ENCODE measurements at places on chromosomes 1 and 21.
A peak's percentile ranks its signal among the peaks of the same experiment; 100 is the strongest.

DNA sequence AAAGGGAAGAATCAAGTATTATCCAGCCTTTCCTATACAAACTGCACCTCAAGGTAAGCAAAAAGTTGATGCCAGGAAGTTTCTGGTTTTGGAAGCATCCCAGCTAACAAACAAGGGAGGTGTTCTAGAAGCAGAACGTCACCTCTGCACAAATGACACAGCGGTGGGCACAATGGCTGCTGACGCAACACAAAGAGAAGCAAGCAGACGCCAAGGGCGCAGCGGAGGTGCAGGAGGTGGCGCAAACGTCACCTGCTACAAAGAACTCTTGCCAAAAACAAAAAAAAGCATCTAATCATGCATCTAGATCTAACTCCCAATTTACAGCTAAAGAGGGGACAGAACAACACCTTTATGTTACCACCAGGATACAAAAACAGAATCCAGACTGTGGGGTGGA is 88.5 kb downstream of the NPHP4 start:
- no peak for DNase-seq

DNA sequence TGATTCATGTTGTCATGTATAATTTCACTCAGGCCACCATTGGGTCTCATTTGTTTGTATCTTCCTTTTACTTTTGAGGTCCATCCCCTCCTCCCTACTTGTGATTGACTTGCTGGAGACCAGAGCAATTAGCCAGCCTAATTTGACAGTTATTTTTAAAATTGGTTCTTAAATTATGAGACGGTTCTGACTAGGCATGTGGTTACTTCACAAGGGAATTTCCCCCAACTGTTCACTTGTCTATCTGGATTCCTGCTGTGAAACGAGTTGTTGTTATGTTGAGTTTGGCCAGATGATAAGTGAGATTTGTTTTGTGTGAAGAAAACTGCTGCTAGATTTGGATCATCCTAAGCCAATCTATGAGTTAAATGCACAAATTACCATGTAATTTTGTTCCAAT is 359.1 kb downstream of the BARHL2 start:
- no peak for DNase-seq

DNA sequence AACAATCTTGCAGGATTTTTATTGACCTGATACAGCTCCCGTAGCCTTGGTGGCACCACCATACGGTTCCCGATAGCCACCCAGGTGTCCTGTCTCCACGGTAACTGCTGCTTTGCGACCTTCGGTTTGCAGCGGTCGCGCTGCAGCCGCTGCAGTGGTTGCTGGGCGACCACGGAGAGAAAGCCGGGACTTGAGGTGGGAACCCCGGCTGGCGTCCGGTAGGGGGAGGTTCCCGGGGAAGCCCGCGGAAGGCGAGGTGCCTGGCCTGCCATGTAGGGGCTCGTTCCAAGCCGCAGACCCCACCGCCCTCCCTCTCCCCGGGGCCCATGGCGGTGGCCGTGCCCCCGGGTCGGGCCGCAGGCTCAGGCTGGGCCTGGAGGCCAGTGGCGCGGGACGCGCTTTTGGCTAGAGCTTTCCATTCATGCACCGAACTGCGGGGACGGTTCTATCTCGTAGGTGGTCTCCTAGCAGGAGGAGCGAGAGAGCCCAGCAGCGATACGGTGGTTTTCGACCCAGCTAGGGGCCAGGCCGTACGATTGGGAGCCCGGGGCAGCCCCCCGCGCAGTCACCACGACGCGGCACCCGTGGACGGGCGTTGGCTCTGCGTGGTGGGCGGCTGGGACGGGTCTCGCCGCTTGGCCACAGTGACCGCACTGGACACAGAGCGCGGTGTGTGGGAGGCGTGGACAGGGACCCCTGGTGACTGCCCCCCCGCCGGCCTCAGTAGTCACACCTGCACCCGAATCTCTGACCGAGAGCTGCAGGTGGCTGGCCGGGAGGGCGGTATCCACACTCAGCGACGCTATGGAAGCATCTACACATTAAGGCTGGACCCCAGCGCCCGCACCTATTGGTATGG is at the start of gene KLHDC9:
Gene KLHDC9 (plus strand): TSS at position 152 of the 859 bp plus-strand sequence. CDS start 175 bp downstream, at position 327.
- peak; percentile 93 for DNase-seq

DNA sequence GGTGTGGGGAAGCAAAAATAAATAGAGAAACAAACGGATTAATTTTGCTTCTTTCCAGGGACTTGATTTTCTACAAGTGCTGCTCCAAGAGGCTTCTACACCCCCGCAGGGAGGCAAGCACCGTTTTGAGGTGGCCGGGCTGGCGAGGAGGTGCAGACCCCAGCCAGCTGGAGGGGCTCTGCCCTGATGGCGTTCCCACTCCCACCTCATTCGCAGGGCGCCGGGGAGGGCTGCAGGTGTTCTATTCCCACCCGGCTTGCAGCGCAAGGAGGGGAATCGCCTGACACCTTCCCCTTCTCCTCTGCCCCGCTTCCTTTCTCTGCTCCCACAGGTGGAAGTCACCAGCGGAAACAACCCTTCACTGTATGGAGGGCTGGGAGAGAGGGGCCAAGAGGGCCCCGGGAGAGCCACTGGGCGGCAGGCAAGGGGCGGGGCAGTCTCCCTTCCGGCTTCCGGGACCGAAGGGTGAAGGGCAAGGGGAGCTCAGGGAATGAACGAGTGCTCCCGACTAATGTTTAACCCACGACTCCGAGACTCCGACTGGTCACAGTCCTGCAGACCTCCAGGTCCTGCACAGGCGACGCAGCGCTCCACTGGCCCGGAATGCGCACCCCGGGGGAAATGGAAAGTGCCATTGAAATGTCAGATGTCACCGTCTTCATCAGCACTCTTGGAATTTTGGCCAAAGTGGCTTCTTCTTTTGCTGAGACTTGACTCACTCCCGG is 29.1 kb downstream of the TEX35 start:
- DNase-seq: peak; percentile 42

DNA sequence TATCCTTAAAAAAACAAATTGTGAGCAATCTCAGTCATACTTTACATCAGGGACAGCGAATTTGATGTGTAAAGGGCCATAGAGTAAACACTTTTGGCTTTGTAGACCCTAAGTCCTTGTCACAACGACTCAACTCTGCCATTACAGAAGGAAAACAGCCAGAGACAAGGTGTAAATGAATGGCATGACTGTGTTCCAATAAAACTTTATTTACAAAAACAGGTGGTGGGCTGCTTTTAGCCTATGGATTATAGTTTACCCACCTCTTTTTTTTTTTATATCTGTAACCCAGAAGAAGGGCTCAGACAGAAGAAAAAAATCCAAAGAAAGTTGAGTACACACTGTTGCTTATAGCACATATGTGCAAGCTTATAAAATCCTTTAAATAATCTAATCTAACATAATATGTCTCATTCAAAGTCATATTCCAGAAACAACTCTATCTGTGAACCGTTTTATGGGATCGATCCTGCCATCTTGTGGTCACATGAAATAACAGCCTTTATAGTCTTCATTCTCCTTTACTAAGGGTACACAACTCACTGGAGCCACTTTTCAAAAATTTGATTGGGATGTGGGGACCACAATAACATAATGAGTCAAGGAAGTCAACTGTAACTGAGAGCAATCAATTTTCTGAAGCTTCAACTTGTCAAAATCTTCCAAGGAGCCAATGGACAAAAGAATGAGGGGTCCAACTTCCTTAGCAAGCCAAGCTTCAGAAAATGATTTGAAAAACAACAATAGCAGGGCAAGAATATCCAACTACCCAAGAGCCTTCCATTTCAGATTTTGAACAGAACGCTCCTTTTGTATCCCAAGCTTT is 142.2 kb upstream of the KRTAP19-8 start:
- peak; percentile 31 for DNase-seq

DNA sequence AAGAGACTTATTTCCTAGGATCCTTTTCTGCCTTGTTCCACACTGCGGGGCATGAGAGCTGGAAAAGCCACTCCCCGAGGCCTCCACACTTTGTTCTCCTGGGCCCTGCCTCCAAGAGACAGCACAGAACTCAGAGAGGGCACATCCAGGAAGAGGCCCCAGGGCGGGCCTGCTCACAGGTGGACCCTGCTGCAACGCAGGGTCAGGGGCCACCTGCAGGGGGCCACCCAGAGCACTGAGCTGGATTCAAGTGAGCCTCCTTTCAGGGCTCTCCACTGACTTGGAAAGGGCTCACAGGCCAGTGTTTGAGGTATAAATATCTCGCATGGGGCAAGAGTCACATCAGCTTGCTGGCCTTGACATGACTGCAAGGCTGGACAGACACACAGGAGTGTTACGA is 4.8 kb downstream of the RGS16 start:
- no peak for DNase-seq

DNA sequence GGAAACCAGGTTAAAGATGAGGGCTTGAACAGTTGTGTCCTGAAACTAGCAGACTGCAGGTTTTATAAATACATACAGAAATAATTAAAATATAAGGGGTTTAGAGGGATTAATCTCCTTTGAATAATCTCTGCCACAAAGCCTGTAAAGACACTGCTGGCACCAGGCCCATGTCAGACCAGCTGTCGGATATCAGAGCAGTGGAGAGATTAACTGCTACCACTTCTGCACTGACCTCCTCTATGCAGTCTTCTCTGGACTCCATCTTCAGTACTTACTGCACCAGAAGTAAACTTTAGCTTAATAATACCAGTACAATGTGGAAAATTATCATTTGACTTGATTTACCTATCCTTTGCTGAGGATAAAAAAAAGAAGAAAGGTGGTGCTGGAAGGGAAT is 128.6 kb downstream of the LHX4 start:
- peak; percentile 83 for DNase-seq

DNA sequence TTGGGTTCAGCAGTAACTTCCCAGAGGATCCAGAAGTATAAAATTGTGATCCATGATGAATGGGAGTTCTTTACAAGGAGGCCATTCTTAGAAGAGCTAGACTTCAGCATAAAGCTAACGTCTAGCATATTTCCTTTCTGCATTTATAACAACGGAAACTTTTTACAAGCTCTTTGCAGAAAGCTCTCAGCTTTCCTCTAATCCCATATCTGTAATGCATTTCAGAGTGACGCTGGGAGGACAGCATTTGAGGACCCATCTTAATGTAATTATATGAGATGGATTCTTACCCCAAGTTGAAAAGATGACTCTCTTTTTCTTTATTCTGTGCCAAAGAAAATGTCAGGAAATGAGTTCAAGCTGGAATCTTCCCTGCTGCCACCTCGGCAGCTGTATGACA is 132.0 kb upstream of the CACHD1 start:
- no peak for DNase-seq

- no peak for DNase-seq
Observed at GRCh38 chr1:5733596-5733995, 258.6 kb downstream of the NPHP4 start.

- DNase-seq: no peak
Observed at GRCh38 chr1:65471861-65472332, 51.4 kb downstream of the LEPR start.

- DNase-seq: no peak
Observed at GRCh38 chr1:208807446-208808127, 563.4 kb upstream of the PLXNA2 start.

GRCh38 chr21:20661745-20662422 is 336.3 kb upstream of the NCAM2 start:
- no peak for DNase-seq

- no peak for DNase-seq
Observed at GRCh38 chr1:171585715-171586114, 36.3 kb upstream of the MYOCOS start.

DNA sequence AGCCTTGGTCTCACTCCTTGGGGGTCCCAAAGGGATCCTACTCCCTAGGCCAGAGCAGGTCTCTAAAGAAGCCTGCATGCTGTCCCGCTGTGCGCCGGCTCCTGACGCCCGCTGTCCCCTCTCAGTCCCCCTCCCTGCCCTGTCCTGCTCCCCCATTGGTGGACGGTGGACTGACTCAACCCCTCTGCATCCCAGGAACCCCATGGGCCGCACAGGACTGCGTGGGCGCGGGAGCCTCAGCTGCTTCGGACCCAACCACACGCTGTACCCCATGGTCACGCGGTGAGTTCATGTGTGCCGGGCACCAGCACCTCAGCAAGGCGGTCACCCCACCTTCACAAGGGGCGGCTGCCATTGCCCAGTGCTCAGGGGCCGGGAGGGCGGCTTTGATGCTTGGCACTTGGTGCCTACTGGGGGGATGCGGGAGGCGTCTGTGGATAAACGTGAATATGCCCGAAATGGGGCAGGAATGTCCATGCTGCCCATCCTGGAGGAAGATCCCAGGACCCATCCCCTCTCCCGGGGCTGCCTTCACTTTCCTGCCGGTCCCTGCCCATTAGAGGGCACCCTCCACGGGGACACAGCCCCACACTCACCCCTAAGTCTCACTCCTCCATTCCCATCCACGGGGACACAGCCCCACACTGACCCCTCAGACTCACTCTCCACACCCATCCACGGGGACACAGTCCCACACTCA is 20.2 kb upstream of the LRRC3 start:
- DNase-seq: no peak

- DNase-seq: no peak
Observed at GRCh38 chr1:199404191-199404590, 623.3 kb upstream of the NR5A2 start.

GRCh38 chr1:94651076-94651475 is 109.5 kb upstream of the F3 start:
- no peak for DNase-seq

DNA sequence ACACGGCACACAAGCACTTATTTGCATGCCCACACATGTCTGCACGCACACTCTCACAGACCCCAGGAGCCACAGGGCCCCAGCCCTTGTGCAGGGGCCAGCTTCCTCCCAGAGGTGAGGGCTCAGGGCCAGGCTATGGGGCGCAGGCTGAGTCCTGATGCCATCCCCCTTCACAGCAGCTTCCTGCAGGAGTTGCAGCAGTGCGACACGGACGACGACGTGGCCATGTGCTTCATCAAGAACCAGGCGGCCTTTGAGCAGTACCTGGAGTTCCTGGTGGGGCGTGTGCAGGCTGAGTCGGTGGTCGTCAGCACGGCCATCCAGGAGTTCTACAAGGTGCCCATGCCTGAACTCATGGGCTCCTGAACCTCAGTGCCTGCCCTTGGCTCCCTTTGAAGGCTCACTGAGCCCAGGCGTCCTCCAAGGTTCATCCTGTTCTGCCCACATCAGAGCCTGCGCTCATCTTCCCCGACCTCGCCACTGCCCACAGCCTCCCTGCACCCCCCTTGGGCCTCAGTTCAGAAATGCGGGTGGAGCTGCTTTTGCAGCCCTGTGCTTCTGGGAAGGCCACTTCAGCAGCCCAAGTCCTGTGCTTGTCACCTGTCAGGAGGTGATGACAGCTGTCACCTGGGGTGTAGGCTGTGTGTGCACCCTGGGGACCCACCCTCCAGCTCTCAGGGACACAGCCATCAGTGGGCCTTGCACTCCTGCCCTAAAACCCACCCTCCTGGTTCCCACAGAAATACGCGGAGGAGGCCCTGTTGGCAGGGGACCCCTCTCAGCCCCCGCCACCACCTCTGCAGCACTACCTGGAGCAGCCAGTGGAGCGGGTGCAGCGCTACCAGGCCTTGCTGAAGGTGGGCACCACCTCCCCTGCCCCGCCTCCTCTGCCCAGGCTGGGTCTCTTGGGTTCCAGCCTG is 66.6 kb downstream of the TRIM11 start:
- DNase-seq: no peak

- DNase-seq: no peak
Observed at GRCh38 chr1:111911061-111911460, 78.4 kb downstream of the KCND3 start.

GRCh38 chr1:70909262-70909822 is 138.3 kb downstream of the PTGER3 start:
- DNase-seq: no peak

GRCh38 chr1:9249534-9250410 is 15.2 kb downstream of the H6PD start:
- no peak for DNase-seq

GRCh38 chr1:101977266-101977665 is 19.5 kb downstream of the OLFM3 start:
- DNase-seq: no peak
